Activated CD4-positive, alpha-beta T cell treated with anti-CD3 and anti-CD28 coated beads, Interleukin-2, amount 50 U/mL, for 4 hours (primary cell): ENCODE measurements at places on chromosomes 4 and X.

DNA sequence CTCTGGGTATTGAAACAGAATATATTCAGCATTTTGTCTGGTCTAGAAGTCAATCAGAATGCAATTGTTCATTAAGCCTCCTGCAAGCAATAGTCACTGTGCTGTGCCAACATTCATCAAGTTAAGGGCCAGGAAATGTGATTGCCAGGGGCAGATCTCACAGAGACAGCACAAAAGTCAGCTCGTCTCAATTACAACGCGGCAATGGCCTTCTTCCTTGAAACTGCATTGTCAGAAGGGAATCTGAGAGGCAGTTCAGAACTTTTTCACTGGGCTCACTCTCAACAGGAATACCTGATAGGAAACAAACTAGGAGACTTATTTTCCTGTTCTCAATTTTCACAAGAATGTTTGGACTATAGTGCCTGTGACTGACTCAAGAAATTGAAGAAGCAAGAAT lies 131.1 kb upstream of the NR3C2 start:
- DNase-seq = no peak

DNA sequence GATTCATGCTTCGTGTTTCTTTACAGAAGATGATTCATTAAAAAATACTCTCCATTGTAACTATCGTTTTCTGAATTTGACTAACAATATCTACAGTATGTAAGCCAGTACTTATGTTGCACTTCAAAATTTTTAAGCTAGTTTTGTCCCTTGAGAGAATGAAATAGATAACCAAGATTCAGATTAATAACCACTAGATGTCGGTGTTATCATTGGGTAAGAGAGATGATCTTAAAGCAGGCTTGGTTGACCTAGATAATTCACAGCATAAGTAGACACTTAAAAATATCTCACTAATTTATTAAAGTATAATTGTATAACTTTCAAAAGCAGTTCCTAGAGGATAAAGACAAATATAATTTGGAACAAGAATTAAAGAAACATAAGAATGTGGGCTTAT lies 430.9 kb downstream of the C4orf33 start:
- no peak for DNase-seq

DNA sequence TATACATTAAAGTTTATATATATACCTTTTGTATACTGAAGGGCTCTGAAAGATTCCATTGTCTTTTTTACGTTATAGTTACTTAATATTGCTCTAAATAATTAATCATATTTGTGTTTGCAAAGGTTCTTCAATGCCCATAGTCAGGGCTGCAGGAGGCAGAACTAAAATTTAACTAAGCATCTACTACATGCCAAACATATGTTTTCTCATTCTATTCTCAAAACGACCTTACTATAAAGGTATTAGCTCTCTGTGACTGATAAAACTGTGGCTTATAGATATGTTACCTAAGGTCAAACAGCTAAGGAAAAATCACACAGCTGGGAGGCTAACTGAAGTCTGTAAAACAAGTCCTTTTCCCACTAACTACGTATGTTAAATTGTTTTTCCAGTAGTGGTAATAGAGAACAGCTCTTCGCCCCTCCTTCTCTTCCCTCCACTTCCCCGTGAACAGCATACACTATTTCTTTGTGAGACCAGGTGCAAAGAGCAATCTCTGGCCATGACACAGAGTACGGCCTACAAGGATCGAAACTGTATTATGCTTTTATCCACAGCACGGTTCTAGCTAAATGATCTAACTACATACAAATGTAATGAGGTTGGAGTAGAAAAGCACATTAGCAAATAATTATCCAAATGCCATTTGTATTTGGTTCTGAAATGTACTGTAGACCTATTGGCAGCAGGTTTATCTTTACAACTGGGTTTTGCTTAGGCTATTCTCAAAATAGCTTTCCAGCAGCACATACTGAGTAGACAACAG lies 1.7 kb downstream of the CNOT6L start:
- no peak for DNase-seq

GRCh38 chr4:156362581-156362980 lies 408.9 kb upstream of the CTSO start:
- no peak for DNase-seq

DNA sequence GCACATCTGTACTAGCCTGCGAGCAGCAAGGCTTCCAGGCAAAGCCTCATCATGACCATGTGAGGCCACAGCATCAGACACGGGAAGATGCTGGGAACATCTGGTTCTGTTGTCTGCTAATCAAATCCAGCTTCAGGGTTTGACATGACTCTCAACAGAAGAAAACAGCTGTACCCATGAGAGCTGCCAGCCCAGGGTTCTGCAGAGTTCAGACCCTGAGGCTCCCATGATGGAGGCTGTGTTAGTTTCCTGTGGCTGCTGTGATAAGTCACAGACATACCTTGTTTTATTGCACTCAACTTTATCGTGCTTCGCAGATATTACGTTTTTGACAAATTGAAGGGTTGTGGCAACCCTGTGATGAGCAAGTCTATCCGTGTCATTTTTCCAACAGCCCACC lies 37.5 kb downstream of the JAKMIP1 start:
- DNase-seq = no peak

DNA sequence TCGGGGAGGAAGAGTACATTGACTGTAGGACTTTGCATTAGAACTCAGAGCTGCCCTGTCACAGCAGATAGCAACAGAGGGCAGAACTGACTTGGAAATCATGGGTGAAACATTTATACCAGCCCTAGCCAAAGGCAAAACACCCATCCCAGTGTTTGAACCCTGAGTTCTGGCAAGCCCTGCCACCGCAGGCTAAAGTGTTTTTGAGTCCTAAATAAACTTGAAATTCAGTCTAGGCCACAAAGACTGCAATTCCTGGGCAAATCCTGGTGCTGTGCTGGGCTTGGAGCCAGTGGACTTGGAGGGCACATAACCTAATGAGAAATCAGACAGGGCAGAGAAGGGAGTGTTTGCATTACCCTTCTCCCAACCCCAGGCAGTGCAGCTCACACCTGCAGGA lies 1015.7 kb downstream of the FSTL5 start:
- no peak for DNase-seq

DNA sequence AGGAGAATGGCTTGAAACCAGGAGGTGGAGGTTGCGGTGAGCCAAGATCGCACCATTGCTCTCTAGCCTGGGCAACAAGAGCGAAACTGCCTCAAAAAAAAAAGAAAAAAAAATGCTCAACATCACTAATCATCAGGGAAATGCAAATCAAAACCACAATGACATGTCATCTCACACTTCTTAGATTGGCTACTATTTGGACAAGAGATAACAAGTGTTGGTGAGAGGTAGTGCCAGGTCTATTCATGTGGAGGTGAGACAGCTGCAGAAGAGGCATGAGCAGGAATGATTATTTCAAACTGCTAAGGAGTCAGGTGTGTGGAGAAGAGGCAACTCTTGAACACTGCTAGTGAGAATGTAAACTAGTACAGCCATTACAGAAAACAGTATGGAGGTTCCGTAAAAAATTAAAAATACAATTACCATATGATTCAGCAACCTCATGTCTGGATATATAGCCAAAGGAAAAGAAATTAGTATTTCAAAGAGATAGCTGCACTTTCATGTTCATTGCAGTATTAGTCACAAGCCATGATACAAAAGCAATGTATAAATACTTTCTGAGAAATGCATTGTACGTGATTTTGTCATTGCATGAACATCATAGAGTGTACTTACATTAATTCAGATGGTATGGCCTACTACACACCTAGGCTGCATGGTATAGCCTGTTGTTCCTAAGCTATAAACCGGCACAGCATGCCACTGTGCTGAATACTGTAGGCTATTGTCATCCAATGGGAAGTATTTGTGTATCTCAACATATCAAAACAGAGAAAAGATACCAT lies 75.3 kb downstream of the TMEM144 start:
- no peak for DNase-seq

- DNase-seq = no peak
Observed at GRCh38 chrX:97311066-97311778, 427.5 kb downstream of the RPA4 start.

GRCh38 chr4:71689822-71690221 lies 94.1 kb downstream of the GC start:
- no peak for DNase-seq

- DNase-seq = no peak
Observed at GRCh38 chr4:30443289-30443688, 276.9 kb upstream of the PCDH7 start.
